Activated naive CD8-positive, alpha-beta T cell treated with anti-CD3 and anti-CD28 coated beads, Interleukin-2, amount 50 U/mL, for 24 hours (primary cell): ENCODE measurements at places on chromosomes 5 and 9.

- no peak for DNase-seq
Observed at GRCh38 chr5:83340511-83340918, 131.0 kb upstream of the VCAN start.

DNA sequence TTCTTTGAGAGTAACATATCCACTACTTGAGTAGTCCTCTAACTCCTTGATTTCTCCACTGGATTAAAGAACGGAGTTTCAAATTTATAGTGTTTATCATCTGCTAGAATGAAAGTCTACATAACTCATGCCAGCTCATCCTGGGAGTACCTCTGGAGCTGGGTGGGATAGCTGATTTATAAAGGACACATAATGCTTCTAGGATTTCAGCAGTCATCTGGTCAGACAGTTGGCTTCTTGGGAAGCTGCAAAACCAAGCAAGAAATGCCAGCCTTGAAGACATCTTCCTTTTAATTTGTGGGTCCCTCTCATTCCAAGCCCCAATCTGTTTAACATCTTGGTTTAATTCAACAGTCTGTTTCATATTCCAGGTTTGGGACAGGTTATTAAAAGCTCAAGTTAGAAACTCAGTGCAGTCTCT lies 3.2 kb downstream of the GALNT10 start:
- DNase-seq: no peak

DNA sequence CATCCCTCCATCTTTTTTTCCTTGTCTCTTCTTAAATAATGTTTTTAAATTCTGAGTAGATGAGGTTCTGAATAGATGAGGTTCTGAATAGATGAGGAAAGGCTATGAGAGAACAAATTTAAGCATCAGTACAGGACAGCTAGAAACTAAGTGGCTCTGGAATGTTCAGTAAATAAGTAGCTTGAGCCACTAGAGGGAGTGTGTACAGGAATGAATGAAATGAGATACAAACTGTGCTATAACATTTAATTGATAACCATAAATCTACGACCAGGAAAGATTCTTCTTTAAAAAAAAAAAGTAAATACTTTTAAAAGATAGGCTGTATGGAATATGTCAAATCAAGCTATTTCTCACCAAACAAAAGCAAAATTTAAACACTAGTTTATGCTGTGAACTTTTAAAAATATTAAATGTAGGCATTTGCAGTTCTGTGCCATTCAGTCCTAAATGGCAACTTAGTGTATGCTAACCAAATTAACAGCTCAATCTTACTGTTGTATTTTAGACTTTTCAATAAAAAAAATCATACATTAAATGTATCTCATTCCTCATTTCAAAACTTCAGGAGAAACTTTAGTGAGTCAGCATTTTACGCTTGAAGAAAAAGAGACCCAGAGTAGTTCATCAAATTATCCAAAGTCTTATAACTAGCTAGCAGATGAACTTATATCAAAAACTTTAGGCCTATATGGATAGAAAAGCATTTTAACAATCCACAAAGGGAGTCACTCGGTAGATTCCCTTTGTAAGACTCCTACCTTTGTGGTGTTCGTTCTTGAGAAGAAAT lies 70.4 kb upstream of the SNX2 start:
- DNase-seq: no peak

DNA sequence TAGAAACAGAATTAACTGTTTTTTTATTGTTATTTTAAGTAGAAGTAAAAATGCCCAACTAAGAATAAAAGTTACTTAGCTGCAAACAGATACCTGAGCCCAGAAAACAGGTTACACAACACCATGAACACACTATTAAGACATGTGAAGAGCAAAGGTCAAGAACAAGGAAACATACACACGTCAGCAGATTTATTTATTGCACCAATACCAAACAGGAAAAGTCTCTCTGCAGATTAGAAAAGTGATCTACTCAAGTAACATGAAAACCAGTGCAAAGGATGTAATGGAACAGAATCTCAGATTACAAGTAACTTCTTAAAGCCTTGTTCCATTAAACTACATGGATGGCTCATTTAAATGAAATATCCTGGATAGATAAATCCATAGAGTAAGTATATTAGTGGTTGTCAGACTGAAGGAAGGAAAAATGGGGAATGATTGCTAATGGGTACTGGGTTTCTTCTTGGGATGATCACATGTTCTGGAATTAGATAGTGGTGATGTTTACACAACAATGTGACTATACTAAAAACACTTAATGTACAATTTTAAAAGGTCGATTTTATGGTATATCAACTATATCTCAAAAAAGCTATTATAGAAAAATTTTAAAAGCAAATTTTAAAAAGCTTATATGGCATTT lies 6.1 kb downstream of the SAR1B start:
- DNase-seq: no peak

- no peak for DNase-seq
Observed at GRCh38 chr5:176436656-176437055, 11.5 kb upstream of the FAF2 start.

GRCh38 chr5:154795235-154795596 lies 40.0 kb downstream of the LARP1 start:
- no peak for DNase-seq

GRCh38 chr5:141585594-141585993 lies 33.2 kb downstream of the DIAPH1 start:
- no peak for DNase-seq

GRCh38 chr9:86344818-86345217 lies 9.4 kb downstream of the TUT7 start:
- DNase-seq: no peak

DNA sequence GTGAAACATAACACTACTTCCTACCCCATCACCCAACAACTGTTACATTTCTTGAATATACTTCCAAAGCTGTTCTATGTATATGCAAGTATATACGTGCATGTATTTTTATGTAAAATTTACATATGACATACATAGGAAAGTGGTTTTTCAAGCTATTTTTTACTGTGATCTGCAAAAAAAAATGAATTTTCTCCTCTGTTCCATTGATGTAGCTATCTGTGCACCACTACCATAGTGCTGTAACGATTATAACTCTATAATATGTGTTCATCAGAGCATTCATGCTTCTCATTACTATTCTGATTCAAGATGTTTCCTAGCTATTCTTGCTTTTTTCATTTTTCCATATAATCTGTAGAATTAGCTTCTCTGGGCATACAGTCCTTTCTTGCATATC lies 164.0 kb downstream of the DEPDC1B start:
- DNase-seq: no peak

- DNase-seq: no peak
Observed at GRCh38 chr5:135343413-135343812, 55.6 kb downstream of the MACROH2A1 start.

DNA sequence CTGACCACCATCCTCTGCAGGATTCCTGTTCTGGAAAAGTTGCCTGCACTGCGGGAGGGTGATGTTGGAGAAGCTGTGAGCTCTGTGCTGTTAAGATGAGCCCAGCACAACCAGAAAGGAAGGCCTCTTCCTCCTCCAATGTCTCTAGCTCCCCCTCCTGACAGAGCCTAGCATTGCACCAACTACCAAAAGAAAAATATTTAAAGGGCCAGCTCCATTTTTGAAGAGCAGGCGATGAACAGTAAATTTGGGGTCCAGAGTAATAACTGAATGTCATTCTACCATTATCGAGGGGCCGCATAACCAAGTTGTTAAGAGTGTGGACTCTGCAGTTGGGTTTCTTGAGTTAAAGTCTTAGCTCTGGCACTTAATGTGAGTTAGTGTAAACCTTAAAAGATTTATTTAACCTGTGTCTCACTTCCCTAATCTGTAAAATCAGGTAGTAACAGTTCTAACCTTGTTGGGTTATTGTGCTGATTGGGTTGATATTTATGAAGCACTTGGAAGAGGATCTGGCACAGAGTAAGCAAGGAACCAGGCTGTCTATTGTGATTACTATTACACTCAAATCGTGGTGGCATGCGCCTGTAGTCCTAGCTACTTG lies 3.9 kb downstream of the TEX53 start:
- DNase-seq: peak; percentile 85

DNA sequence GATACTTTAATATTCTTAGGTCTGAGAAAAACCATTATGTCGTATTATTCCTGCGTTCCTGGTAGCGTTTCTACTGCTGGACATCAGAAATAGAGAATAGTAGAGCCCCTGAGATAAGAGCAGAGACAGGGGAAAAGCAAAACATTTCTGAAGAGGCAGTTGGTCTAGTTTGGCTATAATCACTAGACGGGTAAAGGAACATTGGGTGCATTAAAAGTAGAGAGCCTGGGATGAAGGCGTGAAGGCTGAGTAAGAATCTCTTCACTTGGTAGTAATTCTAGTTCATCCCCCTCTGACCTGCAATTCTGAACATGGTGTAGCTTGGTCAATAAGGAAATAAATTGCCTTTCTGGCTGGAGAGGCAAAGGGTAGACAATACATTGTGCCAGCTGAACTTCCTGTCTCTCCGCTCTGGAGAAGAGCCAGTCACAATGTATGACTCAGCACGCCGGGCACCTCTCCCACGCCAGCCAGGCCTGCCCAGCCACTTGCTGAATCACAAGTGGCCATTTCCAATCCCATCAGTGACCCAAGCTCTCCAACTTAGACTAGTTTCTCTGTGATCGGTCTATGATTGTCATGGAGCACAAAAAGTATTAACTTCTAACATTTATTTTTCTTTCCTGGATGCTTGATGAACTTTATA lies 75.4 kb downstream of the STK32A start:
- no peak for DNase-seq

DNA sequence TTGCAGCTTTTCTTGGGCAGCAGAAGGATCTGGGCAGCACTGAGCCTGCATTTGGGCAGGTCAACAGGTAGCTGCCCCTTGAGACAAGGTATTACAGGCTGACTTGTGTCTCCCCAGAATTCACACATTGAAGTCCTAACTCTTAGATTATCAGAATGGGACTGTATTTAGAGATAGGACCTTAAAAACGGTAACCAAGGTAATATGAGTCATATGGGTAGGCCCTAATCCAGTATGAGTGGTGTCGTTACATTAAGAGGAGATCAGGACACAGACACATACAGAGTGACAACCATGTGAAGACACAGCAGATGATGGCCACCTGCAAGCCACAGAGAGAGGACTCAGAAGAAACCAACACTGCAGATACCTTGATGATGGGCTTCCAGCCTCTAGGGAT lies 3.2 kb downstream of the C1QTNF2 start:
- no peak for DNase-seq

DNA sequence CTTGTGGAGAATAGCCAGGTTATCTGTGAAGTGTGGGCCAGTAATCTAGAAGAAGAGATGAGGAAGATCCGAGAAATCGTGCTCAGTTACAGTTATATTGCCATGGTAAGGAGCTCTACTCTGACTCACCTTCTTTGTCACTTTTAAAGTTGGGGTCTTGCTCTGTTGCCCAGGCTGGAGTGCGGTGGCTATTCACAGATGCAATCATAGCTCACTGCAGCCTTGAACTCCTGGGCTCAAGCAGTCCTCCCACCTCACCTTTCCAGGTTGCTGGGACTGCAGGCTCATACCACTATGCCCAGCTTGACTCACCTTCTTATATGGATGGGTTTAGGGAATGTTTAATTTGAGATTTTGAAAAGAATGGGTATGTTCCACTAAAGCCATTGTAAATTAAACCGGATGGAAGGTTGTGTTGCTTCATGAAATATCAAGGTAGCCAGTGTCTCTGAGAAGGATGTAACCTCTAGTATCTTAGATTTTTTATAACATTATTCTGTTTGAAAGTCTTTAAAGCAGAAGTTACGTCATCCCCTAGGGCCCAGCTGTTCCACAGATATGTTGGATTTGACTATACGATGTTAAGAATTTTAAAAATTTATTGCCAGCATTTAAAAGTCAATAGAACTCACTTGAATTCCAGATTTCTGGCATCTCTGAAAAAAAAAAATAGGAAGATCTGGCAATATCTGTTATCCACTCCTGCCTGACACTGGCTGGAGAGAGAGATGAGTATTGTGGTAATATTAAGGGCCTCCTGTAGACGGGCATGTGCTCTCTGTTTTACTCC lies 5.1 kb downstream of the CNOT8 start:
- no peak for DNase-seq

DNA sequence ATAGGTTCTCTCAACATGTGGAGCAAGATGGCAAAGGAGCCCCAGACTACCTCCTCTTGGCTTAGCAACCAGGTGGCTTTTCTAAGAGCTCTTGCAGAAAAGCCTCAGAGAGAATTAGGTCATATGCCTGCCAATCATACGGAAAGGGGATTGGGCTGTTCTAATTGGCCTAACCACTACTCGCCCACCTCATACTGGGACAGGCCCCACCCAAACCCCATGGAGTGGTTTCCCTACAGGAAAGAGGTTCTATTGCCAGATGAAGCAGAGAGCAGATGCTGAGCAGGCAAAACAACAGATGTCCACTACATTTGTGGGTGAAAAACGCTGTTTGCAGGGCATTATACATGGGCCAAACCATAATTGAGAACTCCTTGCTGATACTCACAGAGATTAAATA lies 29.0 kb downstream of the ABLIM3 start:
- DNase-seq: no peak

DNA sequence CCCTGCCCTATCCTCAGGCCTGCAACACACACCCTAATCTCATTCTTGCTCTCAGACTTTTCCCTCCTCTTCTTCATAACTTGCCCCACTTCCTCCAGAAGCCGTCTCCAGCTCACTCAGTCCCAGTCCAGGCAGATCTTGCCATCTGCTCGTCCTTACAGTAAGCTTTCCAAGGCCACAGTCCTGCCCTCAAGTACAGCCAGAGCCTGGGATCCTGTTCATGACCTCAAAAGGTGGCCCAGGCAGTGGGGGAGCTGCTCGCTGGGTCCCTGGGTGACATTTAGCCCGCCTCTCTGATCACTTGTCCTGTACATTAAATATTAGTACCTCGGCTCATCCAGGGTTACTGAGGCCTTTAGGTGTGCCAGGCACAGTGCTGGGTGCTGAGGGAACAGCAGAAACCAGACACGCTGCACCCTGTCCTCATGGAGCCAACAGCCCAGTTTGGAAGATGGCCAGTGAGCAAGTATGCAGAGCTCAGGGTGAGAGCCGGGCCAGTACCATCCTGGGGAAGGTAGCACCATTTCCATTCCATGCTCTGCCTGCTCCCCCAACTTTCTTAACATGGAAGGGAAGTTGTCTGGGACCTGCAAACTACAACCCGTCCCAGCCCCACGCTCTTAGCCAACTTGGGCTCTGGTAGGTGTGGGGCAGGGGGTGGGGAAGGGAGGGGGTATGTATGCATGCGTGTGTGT lies 100.4 kb downstream of the C5orf15 start:
- DNase-seq: no peak

DNA sequence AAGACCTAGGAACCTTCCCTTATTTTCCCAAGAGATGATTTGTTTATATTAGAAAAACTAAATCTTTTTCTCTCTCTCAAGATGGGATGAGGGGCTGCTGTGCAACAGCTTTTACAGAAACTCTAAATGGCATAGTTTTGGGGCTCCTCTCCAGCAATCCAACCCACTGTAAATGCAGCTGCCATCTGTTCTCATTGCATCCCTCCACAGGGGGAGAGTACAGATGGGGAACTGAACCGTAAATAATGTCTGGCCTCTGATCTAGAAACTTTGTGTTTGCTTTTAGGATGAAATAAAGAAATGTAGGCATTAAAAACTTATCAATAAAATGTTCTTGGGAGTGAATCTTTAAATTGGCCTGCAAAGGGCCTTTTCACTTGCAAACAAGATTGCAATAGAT lies 291.4 kb downstream of the MCTP1 start:
- no peak for DNase-seq
